ENCODE measurements at places on chromosomes 4 and X.

DNA sequence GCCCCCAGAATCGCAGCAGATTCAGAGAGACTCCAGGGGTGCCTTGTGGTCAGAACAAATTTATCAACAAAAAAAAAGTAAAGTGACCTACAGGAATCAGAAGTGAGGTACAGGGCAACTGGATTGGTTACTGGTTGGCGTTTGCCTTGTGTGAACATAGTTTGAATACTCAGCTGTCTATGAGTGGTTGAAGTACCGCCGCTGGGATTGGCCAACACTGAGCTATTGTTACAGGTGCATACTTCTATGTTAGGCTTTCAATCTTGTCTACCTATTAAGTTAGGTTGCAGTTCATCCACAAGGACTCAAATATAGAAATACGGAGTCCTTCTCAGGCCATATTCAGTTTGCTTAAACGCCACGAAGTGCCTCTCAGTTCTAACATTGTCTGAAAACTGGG, 993.5 kb upstream of the PRKX start:
- no peak for DNase-seq

DNA sequence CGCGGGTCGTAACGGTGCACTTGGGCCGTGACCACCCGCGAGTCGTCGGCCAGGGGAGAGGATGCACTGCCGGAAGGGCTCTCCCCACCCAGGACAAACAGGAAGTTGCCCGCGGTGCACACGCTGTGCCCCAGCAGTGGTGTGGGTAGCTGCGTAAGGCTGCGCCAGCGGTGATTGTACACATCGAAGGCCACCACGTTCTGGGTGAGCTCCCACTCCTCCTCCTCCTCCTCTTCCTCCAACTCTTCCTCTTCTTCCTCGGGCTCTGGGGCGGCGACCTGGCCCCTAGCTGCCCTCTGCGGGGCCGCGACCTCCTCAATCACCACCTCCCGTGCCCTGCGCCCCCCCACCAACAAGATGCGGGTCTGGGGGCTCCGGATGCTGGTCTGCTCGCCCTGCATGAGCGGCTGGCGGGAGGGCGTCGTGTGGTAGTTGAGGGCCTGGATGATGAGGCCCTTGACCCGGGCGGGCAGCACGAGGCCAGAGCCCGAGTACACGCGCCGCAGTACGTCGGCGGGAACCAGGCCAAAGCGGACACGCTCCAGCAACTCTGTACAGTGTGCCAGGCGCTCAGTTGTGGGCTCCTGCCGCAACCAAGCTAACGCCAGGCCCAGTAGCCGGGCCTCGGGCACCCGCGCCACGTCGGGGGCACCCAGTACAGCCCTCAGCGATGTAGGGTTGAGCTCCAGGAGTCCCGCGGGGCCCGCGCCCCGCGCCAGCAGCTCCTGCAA, 1.4 kb downstream of the KLHL34 start:
- DNase-seq, result no peak

GRCh38 chrX:27599928-27600327, 9.8 kb downstream of the DCAF8L2 start:
- no peak for DNase-seq

GRCh38 chr4:176558661-176559060, 234.1 kb downstream of the VEGFC start:
- no peak for DNase-seq

DNA sequence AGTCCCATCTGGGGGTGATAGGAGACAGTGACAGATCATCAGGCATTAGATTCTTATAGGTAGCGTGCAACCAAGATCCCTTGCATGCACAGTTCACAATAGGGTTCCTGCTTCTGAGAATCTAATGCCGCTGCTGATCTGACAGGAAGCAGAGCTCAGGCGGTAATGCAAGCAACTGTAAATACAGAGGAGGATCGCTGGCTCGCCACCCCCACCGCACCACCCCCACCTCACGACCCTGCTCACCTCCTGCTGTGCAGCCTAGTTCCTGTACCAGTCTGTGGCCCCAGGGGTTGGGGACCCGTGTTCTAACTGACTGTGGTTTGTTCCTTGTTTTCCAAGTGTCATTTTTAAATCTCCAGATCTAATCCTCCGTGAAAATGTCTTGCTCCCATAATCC, 89.0 kb upstream of the MAPK10 start:
- no peak for DNase-seq

GRCh38 chrX:148806145-148806870, 305.9 kb downstream of the AFF2 start:
- no peak for DNase-seq

GRCh38 chr4:117387072-117387471, 301.7 kb upstream of the TRAM1L1 start:
- no peak for DNase-seq

DNA sequence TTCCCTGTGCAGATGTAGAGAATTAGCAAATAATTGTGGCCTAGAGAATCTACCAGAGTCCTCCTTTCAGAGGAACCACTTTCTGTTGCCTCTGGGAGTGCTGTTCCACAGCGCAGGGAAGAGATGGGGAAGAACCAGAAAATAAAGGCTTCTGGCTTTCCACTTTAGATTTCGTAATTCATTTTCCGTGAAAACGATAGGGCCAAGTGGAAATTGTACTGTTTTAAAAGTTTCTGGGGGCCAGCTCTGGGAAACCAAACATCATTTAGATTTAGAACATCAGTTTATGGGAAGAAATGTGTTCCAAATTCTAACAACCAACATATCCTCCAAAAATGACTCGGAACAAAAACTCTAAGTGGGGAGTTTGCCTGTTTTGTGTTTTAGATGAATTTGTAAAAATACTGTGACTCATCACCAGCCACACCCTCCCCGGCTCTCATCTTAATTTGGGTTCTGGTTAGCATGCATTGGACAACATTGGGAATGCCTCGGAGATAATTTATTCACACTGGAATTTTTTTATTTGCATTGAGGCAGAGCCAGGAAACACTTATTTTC, 65.2 kb upstream of the LNX1 start:
- no peak for DNase-seq

DNA sequence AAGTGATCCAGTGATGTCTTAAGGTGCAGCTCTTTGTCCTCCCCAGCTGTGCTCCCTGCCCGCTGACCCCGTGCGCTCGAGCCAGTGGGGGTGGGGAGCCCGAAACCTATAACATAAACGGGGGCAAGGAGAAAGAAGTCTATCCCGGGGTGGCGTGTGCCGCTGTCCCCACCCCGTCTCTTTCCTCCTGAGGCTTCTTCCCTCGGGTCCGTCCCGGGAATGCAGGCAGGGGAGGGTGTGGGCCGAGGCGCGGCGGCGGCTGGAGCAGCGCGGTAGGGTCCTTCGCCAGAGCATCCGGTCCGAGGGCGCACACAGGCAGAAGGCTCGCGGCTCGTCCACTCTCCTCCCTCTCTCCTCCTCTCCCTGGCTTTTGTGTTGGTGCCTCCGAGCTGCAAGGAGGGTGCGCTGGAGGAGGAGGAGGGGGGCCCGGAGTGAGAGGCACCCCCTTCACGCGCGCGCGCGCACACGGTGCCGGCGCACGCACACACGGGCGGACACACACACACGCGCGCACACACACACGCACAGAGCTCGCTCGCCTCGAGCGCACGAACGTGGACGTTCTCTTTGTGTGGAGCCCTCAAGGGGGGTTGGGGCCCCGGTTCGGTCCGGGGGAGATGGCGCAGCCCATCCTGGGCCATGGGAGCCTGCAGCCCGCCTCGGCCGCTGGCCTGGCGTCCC, at the start of gene RAB33A:
Gene RAB33A, plus strand, starts transcription at position 517 of the 681 bp plus-strand sequence. Its CDS starts 101 bp downstream, at position 618.
- DNase-seq, result peak; percentile 55

DNA sequence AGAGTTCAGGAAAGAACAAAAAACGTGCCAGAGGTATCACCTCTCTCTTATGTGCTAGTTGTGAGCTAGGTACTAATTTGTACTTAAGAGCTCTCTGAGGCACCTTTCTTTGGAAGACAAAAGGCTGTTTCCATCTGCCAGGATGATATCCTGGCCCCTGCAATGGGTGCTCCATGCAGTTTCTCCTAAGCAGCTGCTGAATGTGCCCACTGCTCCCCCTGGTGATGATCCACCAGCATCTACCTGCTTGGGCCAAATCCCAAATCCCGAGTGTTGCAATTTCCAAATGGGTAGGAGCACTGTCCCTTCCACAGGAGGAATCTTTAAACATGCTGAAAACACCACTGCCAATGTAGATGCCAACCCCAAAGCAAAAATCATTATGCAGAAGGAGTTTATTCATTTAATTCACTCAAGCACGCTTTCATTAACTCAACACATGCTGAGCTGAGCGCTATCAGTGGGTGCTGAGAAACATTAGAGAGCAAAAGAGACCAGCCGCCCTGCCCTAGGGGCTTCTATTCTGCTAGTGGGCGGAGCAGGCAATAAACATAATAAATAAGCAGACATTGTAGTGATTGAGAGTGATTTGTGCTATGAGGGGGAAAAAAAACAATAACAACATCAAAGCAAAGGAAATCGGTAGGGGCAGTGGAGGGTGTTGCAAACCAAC, 69.6 kb upstream of the C4orf50 start:
- DNase-seq, result no peak

DNA sequence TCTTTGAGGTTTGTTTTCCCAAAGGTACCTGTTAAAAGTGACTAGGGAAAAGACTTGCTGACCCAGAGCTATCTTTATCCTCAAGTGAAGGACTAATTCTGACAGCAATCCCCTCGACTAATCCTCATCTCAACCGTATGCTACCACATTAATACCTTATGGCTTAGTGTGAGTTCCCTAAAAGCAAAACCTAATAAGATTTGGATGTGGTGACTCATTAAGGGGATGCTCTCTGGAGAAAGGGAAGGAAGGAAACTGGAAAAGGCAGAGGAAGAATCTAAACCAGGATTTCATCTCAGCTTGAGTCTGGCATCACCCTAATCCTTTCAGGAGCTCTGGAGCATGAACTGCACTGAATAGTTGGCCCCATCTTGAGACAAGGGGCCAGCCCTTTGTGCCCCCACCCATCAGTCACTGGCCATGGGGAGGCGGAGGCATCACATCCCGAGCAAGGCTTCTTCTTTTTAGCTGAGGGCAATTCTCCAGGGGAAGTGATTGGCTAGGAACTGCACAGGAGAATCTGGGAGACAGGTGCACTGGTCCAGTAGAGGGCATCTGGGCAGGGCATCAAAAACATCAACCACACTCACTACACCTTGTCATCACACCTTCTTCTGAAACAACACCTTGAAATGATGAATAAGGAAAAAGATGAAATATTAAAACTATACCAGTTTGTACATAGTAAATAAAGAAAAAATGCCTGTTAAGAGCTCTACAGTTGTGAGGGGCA, 6.9 kb upstream of the BBS7 start:
- no peak for DNase-seq

DNA sequence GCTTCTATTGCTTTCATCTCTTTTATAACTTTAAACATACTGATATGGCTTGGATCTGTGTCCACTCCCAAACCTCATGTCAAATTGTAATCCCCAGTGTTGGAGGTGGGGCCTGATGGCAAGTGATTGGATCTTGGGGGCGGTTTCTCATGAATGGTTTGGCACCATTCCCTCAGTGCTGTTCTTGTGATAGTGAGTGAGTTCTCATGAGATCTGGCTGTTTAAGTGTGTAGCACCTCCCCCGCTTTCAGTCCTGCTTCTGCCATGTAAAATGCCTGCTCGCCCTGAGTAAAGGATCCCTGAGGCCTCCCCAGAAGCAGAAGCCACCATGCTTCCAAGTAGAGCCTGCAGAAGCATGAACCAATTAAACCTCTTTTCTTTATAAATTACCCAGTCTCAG, 17.7 kb downstream of the MND1 start:
- DNase-seq, result no peak

DNA sequence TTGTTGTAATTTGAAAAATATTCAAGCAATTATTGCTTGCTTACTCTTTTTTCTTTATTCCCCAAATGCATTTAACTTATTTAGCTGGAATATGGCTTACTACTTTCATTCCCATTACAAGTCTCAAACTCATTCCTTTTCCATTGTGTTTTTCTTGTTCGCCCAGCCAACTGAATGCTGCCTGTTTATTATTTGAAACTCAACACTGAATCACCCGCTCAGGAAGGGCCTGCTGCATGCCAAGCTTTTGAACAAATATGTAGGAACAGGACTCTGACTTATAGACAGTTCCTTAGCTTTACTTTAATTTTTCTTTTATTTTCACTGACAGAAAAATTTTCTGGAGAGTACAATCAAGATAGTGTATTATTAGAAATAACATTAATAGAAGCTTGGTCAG, 12.9 kb downstream of the PCDH18 start:
- DNase-seq, result no peak

GRCh38 chrX:41559235-41560052, 112.3 kb downstream of the NYX start:
- DNase-seq, result peak; percentile 26

- no peak for DNase-seq
Observed at GRCh38 chr4:37998226-37998625, 38.0 kb downstream of the PTTG2 start.

- DNase-seq, result no peak
Observed at GRCh38 chrX:23246001-23246400, 88.6 kb upstream of the PTCHD1 start.

DNA sequence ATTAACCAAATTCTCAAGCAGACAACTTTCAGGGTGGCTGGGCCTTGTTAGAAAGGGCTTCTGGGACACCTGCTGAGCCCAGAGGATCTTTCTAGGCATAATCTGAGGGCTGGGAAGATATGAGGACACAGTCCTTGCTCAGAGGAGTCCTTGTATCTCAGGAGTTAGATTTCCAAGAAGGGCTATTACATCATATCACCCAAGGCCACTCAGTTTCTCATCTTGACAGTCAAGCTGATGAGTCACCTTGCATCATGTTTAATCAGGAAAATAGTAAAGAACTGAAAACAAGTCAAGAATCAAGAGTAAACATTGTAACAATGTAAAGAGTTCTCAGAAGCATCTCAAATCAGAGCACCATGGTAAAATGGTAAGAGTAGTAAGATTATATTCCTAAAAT, 4.0 kb downstream of the PCYT1B start:
- no peak for DNase-seq

GRCh38 chr4:24668956-24669355, 84.6 kb upstream of the DHX15 start:
- DNase-seq, result no peak

DNA sequence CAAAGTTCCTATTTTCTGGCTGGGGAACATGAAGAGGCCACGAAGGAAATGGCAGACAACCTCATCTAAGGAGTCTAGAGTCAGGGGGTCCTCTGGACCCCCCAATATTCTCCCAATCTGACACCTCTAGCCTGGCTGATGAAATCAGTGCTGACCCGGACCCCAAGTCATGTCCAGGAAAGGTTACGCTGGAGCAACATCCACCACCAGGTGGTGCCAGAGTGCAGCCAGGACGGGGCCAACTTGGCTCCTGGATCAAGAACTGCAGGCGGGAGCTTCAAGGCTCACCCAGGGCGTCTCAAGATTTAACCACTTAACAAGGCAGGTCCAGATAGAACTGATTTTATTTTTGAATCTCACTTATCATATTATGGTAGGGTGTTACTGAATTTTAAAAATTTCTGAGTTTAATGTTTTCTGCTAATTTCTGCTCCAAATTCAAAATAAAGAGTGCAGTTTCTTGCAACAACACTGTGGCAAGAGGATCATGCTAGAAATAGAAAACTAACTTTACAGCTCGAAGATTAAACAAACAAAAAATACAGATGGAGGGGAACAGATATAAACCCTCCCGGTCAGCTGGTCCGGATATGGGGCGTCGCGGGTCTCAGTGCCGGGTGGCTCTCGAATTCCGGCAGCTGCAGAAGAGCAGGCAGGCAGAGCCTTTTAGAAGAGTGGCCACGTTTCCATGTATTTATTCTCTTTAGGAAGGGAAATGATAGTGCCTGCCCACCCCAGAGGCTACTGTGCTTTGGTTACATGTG, 135.5 kb downstream of the AFAP1 start:
- DNase-seq, result peak; percentile 82

- no peak for DNase-seq
Observed at GRCh38 chrX:20374900-20375438, 108.3 kb upstream of the RPS6KA3 start.

GRCh38 chr4:42080306-42080705, 72.1 kb downstream of the BEND4 start:
- no peak for DNase-seq

GRCh38 chr4:20347531-20347930, 95.8 kb downstream of the SLIT2 start:
- DNase-seq, result no peak
